ENCODE measurements at places on chromosomes 7 and 10.

DNA sequence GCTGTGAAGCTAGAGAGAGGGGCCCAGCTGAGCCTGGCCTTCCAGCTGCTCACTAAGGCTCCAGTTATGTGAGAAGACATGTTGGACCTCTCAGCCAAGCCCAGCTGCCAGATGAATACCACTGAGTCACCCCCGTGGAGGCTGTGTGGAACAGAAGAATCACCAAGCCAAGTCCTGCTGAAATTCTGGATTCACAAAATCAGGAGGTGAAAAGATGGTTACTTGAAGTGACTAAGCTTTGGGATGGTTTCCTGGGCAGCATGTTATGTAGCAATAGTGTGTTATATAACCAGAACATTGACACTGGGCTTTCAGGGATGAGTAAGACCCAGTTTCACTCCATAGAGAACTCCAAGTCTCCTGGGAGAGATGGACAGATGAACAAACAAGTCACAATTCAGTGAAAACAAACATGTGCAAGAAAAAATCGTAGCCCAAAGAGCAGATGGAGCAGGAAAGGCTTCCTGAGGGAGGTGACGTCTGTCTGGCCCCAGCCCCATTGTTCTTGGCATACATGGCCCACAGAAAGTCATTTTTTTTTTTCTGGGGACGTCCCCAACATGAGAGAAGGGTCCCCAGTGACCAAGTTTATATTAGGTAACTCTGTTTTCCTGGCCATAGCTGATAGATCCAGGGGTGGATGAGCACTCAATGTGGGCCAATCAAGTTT, 64.1 kb upstream of the PDZD8 start:
- DNase-seq: no peak

DNA sequence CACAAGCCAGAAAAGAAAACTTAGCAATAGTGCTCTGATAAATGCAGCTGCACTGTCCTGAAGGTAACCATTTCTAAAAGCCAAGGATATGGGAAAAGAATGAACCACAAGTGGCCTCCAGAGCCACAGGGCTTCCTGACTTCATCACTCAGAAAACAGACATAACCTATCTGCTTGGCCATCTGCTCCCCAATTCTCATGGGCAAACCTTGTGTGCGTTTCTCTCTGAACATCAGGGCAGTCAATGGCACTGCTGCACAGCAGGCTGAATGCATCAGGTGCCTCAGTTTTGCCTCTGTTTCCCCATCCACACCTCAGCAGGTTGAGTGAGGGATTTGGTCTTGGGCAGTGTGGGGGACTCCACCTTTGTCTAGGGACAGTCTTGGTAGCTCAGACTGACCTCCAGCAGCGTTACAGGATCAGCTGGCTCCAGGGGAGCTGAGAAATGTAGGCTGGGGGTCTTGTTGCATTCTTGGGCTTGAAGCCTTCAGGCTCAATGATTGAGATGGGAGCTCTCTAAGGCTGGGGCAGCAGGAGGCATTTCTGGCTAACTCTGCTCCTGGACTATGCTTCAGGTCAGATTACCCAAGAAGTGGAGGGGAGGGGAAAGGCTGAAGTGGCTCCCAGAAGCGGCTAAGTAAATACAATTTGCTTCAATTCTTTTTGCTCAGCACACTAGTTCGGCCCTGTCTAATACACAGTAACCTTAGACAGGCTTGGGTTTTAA, 23.6 kb upstream of the PDLIM1 start:
- DNase-seq: no peak

DNA sequence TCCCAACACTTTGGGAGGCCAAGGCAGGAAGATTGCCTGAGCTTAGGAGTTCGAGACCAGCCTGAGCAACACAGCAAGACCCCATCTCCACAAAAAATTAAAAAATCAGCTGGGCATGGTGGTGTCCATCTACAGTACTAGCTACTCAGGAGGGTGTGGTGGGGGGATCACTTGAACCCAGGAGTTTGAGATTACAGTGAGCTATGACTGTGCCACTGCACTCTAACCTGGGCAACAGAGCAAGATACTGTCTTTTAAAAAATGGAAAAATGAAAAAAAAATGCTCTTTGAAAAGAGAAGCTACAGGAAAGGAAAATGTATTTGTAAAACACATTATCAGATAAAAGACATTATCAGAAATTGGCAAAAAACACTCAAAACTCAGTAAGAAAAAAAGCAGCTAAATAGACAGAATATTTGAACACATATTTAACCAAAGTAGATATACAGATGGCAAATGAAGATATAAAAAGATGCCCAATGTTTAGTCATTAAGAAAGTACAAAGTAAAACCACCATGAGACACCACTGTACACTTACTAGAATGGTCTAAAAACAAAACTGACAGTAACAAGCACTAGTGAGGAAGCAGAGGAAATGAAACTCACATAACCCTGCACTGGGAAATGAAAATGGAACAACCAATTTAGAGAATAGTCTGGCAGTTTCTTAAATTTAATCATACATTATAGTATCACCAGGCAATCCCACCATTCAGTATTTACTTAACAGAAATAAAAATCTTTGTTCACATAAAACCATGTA, 40.5 kb downstream of the NRBF2 start:
- DNase-seq: peak; percentile 10

GRCh38 chr7:2559283-2559950, 638 bp downstream of the IQCE start:
- no peak for DNase-seq

DNA sequence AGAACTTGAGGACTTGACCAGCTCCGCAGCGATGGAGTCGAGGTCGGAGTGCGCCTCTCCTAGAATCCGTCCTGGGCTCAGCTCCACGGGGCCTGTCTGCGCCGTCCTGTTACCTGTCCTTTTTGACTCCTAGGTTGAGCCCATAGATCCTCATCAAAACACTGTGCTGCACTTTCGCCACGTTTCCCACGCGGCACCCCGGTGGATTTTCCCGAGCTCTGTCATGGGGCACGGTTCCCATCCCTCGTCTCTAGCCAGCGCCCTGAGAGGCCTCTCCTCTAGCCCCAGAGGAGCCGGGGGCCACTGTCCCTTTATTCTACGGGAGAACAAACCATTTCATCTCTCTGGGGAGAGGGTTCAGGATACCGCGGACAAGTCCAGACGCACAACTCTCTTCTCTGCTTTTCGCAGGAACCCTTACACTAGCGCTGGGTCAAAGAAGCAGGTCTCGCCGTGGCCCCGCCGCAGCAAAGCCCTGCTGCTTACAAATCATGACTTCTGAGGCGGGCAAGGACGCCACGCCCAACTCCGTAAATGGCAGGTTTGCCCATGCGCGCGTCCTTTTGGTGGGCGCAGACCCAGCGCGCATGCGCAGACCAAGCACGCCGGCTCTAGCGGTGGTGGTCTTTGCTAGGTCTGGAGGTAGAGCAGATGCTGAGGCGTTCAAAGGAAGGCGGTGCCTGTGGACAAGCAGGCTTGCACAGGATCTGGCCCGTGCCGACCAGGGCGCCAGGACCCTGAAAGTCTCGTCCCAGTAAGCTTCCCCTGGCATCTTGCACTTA, 10.3 kb upstream of the ANKRD7 start:
- peak; percentile 39 for DNase-seq

Data from GM19239 (cell line).